ENCODE measurements at places on chromosomes 6 and 20.

GRCh38 chr6:162173466-162173865 is 554.1 kb downstream of the PRKN start:
- no peak for DNase-seq

GRCh38 chr20:31685853-31686643 is 36.6 kb downstream of the BCL2L1 start:
- DNase-seq, result no peak

- DNase-seq, result no peak
Observed at GRCh38 chr6:170205534-170206316, 85.2 kb downstream of the DLL1 start.

- DNase-seq, result peak; percentile 73
Observed at GRCh38 chr6:16736856-16737775, 24.1 kb downstream of the ATXN1 start.

- peak; percentile 78 for DNase-seq
Observed at GRCh38 chr20:23629017-23629541, 8.7 kb downstream of the CST3 start.
